ENCODE measurements at places on chromosomes 5 and 9.

DNA sequence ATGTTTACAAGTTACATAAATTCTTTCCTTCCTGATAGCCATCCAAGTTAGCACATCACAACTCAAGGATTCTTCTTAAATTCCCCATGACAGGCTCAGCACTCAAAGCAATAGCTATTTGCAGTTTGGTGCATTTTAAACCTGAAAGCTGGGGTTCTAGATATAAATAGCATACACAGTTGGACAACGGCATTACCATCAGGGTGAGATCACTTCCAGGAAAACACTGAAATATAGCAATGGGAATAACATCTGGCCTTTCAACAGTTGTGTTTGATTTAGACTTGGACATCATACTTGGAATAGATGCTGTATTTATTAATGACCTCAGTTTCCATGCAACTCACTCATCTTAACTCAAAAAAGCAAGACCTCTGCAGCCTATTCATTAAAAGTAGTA lies 24.7 kb upstream of the LECT2 start:
- DNase-seq = no peak

DNA sequence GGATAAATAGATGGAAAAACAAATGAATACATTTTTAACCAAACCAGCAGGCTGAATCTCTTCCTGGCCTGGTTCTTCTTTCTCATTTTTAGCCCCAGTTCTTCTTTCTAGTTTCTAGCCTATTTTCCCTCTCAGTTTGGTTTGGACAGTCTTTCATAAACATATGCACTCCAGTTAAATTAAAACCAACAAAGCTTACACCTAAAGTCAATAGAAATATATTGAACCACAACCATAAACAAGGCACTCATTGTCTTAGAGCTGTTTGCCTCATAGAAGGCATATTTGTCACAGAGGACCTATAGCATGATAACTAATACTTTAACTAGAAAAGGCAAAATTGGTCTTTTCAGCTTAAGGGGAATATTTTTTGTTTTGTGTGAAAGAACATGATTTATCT lies 638.3 kb downstream of the NR2F1-AS1 start:
- DNase-seq = no peak

GRCh38 chr5:40464511-40464910 lies 215.2 kb upstream of the PTGER4 start:
- no peak for DNase-seq

- peak; percentile 57 for DNase-seq
Measured at GRCh38 chr5:79857714-79858409, 133.2 kb downstream of the MTX3 start.

GRCh38 chr9:33170464-33171415 lies 3.6 kb upstream of the B4GALT1 start:
- DNase-seq = no peak

GRCh38 chr5:139745132-139745799 lies 50.3 kb upstream of the PSD2 start:
- DNase-seq = no peak

GRCh38 chr5:59157068-59157467 lies 574.2 kb downstream of the RAB3C start:
- no peak for DNase-seq

DNA sequence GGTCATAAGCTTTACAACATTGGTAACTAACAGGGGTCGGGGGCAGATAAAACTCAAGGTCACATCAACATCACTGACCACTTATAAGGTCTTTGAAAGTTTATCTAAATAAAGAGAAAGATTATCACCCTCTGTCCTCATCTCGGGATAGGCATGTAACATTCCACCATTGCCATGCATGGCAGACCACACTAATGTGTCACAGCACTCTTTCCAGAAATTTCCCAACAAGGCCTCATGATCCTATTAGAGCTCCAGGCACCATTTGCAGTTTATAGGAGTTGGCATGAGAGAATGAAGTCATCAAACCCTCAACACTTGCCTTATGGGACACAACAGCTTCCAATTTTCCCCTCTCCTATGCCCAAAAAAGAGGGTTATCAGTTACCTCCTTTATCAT lies 31.9 kb upstream of the ZNF622 start:
- DNase-seq = no peak

- no peak for DNase-seq
Measured at GRCh38 chr5:26024774-26025173, 1013.6 kb downstream of the CDH9 start.

DNA sequence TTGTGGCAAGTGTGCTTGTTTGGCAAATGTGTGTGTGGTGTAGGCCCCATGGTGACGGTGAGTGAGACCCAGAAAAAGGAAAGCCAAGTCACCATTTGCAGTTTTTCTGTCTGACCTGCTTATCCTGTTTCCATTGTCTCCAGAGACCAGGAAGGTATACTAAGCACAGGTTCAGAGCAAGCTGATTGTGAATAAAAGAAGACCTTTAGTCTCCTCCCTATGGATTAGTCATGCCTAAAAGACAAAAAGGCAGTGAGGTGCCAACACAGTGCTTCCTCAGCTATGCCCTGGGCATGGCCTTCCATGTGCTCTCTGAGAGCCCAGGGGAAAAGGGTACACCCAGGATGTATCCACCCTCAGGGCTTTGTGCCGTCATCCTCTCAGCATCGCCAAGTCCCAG lies 49.2 kb upstream of the SHOC1 start:
- no peak for DNase-seq

- peak; percentile 49 for DNase-seq
Measured at GRCh38 chr5:159341906-159342310, 11.6 kb upstream of the IL12B start.

GRCh38 chr5:174045470-174046025 lies at the start of gene NSG2:
NSG2 (plus strand) TSS chr5:174045706; CDS start chr5:174046756, 1,050 bp downstream.
- DNase-seq = no peak

GRCh38 chr5:11815916-11816315 lies 88.3 kb downstream of the CTNND2 start:
- no peak for DNase-seq

- DNase-seq = peak; percentile 20
Measured at GRCh38 chr9:76394960-76395252, 680 bp upstream of the RFK start.

DNA sequence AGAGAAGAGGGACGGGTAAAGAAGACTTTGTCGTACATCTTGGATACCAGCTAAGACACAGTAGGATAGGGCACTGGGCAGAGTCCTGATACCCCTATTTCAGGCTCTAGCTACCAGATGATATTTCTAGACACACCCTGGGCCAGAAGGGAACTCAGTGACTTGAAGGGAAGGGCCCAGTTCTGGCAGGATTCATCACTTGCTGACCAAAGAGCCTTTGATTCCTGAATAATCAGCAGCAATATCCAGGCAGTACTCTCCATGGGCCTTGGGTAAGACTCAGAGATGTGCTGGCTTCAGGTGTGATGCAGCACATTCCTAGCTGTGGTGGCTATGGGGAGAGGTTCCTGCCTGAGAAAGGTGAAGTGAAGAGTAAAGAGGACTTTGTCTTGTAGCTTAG lies 40.7 kb downstream of the TPD52L3 start:
- no peak for DNase-seq

GRCh38 chr5:107449369-107449768 lies 221.4 kb downstream of the EFNA5 start:
- DNase-seq = no peak

DNA sequence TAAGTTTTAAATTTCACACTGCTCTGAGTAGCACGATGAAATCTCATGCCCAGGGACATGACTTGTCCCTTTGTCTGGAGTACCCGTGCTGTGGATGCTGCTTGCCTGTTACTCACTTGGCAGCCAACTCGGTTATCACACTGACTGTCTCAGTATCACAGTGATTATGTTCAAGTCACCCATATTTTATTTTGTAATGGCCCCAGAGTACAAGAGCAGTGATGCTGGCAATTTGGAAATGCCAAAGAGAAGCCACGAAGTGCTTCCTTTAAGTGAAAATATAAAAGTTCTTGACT lies 22.8 kb upstream of the SCGB3A2 start:
- DNase-seq = no peak

DNA sequence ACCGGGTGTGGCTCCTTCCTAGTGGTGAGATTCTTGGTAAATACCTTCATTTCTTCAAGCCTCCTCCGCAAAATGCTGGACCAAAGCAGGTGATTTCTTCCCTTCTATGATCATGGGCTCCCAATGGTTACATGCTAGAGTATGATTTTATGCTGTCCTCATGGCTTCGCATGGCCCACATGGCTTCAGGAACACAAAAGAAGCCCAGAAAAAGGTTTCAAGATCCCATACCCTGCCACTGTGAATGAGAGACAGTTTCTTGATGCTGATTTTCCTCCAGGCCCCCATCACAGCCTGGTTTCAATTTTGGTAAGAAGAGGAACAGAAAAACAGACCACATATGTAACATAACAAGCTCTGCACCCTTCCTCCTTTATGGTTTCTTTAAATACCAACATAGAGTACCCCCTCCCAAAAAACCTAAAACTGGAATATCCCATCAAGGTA lies 2.4 kb upstream of the RXFP3 start:
- no peak for DNase-seq

GRCh38 chr9:80699511-80699998 lies 989.8 kb downstream of the TLE1 start:
- no peak for DNase-seq

All from stimulated activated CD8-positive, alpha-beta memory T cell treated with anti-CD3 and anti-CD28 coated beads, Interleukin-7, amount 100 ng/mL, for 4 hours (primary cell).